Astrocyte (in vitro differentiated cells and primary cell): ENCODE measurements at places on chromosomes 12 and 14. TPM values are rescaled to one million over a fixed set of nuclear protein-coding genes. Genes with fewer than 3 reads are reported as not detected.

Gene TSPAN9
- 39.8 and 40.9 TPM in 2 replicates for total RNA-seq

Gene ARMH4
- total RNA-seq: 19.3 and 22.7 TPM in 2 replicates

Gene RASSF3
- total RNA-seq: 16.4 and 18.3 TPM in 2 replicates

Gene BBOF1
- total RNA-seq: 5.7 and 6.8 TPM in 2 replicates

Gene PMEL
- total RNA-seq: 3.9 and 13.8 TPM in 2 replicates

Gene ARHGEF40
- total RNA-seq: 99.9 and 129 TPM in 2 replicates

Gene FSCB
- total RNA-seq: not detected in 2 replicates

Gene ESR2
- 0.16 TPM in 1 of 2 replicates, not detected in the other for total RNA-seq

Gene NTF3
- total RNA-seq: 8.9 and 9.6 TPM in 2 replicates

Gene CMA1
- not detected in 2 replicates for total RNA-seq

Gene POU6F1
- 3.6 and 3.7 TPM in 2 replicates for total RNA-seq
